ENCODE measurements at places on chromosomes 3 and 15. TPM values are rescaled to one million over a fixed set of nuclear protein-coding genes. Genes with fewer than 3 reads are reported as not detected.
A peak's percentile ranks its signal among the peaks of the same experiment; 100 is the strongest.

DNA sequence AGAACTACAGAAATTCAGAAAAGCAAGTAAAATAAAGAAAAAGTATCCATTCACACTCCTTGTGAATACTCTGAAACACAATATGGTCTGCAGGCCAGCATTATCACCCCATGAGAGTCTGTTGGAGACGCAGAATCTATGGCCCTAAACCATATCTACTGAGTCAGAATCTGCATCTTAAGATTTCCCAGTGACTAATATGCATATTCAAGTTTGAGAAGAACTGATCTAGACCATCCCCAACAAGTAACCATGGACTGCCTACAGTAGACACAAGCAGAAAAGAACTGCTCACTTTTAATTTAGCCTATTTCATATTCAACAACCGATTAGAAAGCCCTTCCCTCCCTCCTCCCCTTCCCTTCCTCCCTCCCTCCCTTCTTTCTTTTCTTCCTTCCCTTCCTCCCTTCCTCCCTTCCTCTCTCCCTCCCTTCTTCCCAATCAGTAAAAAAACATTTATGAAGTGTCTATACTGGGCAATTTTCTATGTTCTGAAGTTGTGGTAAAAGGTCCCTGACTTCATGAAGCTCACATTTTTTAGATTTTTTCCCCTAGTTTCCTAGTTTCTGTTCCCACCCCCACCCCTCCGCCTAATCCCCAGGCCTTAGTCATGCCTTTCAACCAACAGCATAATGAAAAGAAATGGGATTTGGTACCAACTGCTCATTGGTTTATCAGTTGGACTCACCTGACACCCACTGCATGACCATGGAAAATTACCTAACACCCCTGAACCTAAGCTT lies 125.2 kb downstream of the CNTN3 start:
- DNase-seq, result no peak

The MKRN2OS gene
- total RNA-seq, result not detected

The GLDN gene
- total RNA-seq, result not detected

- DNase-seq, result no peak
Observed at GRCh38 chr15:57544848-57545480, 46.7 kb upstream of the MYZAP start.

DNA sequence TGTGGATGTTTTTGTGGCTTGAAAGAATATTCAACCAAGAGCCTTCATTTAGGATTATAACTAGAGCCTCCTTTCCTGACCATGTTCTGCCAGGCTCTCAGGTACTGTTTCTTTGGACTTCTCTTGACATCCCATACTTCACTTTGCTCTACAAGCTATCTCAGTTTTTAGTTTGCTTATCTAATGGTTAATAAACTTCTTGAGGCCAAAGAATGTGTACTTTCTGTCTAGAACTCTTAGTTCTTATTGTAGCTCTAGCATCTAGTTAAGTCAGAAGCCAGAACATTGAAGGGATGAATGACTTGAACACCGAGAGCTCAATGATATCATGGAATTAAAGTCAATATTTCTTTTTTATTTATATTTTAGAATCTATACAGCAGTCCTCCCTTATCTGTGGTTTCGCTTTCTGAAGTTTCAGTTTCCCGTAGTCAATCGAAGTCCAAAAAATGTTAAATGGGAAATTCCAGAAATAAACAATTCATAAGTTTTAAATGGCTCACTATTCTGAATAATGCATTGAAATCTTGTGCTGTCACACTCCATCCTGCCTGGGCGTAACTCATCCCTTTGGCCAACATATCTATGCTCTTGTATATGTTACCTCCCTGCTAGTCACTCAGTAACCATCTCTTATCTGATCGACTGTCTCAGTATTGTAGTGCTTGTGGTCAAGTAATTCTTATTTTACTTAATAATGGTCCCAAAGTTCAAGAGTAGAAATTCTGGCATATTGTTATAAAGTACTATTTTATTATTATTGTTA lies 368.6 kb upstream of the RBMS3 start:
- DNase-seq, result no peak

DNA sequence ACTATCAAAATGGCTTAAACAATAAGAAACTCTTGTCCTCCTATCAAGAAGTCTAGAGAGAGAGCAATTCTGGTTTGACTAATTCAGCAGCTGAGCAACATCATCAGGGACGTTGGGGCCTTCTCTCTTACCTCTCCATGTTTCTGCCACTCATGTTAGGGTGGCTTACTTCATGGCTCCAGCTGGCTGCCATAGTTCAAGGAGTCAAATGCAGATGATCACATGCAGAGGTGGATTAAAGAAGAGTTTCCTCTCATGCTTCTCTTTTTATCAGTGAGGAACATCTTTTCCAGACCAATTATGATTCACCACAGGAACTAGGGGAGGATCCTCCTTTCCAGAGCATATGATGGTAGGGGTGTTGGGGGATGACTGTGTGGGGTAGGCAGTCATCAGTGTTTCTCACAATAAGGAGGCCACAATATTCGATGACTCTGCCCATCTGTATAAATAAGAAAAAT lies 45.5 kb downstream of the NEK11 start:
- no peak for DNase-seq

DNA sequence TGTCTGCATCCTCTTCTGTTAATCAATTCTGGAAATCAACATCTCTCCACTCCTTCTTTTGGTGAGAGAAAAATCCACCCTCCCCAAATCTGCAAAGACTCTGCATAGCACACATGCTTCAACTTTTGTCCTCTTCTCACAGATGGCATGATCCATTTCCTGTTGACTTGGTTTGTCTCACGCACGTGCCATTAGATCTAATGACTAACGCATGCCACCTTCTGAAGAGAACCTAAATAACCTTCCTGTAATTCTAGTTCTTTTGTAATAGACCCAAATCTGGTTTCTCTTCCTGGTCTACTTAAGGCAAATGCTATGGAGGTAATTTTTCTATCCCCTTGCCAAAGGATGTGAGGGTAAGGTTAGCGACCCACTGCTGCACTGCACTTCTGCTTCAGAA lies 51.0 kb upstream of the ATOSA start:
- peak; percentile 89 for DNase-seq

The GABRA5 gene
- total RNA-seq, result not detected

GRCh38 chr3:144242747-144243146 lies 271.1 kb downstream of the DIPK2A start:
- DNase-seq, result no peak

The PATL2 gene
- not detected for total RNA-seq

The SUCNR1 gene
- total RNA-seq, result not detected

DNA sequence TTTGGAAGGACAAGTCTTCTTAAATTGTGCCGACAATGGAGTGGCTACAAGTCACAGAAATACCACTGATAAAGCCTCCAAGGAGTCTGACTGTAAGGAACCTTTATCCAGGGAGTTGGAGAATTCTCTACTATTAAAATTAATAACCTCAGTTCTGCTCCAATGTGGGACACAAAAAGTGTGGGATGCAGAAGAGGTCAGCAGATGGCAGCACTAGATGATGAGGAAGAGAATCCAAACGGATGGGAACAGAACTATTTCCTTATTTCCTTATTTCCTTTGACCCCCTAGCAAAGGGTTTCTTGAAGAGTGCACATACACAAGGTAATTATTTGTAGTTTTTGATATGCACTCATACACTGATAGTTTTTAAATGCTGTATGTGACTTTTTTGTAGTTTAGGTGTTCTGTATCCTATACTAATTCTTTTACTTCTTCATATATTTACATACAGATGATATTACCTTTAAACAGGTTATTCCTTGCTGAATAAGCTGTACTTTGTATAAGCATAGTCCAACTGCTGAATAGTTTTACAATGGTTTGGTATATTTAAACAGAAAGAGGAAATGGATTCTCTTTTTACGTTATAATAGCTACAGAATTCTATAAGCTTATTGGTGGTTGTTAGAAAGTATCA lies 25.6 kb upstream of the NLGN1 start:
- DNase-seq, result no peak

GRCh38 chr3:46435081-46435726 lies 28.1 kb downstream of the CCRL2 start:
- DNase-seq, result no peak

The ROPN1B gene
- not detected for total RNA-seq

The TIGIT gene
- total RNA-seq, result not detected

DNA sequence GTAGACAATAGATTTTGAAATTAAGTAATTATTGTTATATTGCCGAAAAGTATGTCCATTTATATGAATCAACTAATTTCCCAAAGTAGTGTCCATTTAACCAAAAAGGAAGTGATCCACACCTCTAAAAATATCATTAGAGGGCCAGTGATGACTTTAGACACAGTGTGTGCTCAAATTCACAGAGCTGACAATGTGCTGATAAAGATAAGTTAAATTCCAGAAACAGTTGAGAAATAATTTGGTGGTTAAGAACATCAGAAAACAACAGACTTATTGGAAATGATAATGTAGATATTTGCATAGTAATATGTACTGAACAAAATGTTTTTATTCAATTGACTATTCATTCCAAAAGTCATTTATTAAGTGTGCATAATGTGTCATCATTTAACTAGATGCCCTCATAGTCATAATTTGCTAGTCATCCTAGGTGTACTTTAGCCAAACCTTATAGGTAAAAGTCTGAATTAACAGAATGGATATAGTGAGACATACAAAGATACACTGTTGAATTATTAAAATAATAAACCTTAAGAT lies 230.2 kb upstream of the ADAMTS9 start:
- DNase-seq, result no peak

DNA sequence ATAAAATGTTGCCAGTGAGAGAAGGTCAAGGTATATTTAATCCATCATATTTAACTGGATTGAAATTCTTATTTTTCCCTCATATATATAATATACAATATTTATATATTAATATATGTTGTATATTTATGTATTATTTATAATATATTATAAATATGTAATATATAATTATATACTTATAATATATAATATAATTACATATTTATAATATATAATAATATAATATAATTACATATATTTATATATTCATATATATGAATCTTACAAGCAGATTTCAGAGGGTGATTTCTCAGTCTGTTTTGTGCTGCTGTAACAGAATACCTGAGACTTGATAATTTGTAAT lies 52.7 kb upstream of the TLE3 start:
- DNase-seq, result no peak

GRCh38 chr3:54760201-54760600 lies 167.7 kb downstream of the LRTM1 start:
- DNase-seq, result no peak

DNA sequence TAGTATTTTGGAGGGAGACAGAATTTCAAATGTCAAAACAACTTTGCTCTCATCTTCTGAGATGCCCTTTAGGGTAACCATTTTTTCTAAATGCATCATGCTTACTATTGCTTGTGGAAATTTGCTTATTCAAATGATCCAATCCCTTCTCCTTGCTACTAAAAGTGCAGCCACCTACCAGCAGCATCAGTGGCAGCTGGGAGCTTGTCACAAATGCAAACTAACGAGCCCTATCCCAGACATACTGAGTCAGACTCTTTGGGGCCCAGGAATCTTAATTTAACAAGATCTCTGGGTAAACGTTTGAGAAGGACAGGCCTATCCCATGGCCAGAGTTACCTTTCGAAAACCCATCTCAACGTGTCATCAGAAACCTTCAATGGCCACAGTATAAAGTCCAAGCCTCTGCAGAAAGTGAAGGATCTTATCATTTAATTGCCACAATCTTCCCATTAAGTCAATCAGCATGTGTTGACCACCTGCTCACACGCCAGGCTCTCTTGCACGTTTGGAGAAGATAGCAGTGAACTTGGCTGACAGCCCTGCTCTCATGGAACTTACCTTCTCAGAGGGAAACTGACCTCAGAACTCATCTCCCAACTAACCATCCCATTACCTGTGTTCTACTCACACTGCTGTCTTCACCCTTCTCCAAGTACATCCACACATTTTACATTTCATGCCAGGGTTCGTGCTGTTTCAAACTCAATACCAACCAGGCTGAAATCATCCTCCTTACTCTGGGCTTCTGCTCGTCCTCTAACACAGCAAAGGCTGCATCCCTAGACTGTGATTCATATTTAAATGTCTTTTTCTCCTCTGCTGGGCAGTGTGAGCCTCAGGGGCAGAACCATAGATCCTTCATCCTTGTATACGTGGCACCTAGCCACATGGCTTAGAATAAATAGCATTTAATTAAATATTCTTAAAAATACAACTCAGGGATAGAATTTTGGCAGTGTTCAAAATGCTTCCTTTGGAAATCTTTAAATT lies 24.8 kb upstream of the VGLL4 start:
- no peak for DNase-seq
